ENCODE measurements at places on chromosomes 7 and 10.

DNA sequence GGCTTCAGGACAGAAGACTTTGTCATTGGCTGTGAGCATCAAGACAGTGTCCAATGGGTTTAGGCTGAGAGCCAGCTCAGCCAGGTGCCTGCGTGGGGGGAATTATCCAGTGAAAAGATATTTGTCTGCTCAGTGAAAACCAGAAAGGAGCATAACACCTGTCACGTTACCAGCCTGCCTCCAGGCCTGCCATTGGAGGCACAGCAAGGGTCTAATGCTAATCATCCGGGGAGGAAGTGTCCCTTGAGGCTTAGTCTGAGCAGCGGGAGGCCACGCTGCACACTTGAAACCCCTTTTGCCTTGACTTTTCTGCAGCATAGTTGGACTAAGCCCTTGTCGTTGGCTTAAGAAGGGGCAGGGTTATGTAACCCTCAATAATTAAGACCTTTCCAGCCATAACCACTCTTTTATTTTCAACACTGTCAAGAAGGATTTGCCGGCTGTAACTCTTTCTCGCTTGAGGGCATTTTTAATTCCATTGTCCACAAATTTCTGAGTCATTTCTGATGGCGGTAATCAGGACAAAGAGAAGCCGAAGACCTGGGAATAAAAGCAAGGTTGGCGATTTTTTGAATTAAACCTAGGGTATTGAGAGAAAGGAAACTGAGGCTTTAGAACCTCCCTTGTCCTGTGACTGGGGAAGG is 639.6 kb upstream of the FOXK1 start:
- DNase-seq: no peak

GRCh38 chr10:35448687-35449662 is 112.7 kb downstream of the CCNY start:
- DNase-seq: no peak

DNA sequence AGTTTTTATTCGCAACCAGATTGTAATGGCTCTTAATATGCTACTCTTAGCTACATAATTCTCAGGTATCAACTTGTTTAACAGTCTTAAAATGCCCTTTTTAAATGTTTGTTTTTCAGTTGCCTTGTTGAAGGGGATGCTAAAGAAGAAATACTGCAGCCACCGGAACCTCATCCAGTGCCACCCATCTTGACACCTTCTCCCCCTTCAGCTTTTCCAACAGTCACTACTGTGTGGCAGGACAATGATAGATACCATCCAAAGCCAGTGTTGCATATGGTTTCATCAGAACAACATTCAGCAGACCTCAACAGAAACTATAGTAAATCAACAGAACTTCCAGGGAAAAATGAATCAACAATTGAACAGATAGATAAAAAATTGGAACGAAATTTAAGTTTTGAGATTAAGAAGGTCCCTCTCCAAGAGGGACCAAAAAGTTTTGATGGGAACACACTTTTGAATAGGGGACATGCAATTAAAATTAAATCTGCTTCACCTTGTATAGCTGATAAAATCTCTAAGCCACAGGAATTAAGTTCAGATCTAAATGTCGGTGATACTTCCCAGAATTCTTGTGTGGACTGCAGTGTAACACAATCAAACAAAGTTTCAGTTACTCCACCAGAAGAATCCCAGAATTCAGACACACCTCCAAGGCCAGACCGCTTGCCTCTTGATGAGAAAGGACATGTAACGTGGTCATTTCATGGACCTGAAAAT is 69.5 kb upstream of the RSBN1L start:
- no peak for DNase-seq

DNA sequence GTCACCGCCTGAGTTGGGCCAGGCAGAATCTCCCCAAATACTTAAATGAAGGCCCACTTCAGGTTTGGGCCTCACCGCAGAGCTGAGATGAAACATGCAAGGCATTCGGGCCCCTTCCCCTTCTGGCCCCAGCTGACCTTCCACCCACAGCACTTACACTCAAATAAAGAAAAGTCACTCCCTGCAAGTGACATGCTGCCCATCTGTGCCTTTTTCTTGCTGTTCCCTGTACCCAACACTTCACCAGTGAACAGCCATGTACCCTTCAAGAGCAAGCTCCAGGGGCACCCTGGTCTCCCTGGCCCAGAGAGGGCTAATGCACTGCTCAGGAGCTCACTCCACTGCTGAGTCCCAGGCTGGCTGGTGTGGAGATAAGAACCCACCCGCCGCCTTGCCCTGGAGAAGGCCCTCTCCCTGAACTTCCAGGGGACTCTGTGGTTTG is 40.7 kb downstream of the ZCCHC24 start:
- no peak for DNase-seq

DNA sequence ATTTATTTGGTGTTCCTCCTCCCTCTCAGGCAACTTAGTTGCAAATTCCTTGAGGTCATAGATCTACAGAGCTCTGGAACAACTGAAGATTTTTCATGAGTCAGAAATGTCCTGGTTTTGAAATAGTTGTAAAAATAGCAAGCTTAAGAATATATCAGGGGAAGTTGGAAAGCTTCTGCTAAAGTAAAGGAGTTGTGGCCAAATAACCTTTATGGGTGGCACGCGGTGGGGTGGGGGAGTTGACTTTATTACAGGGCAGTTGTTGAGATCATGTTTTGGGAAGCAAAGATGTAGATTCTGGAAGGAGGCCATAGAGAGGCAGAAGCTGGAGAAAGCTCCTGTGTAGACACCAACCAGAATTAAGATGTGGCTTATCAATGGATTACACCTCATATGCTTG is 326.0 kb upstream of the MTPN start:
- DNase-seq: no peak

Data from CD4-positive, alpha-beta T cell treated with Interleukin-6 for 4 hours (primary cell).